Cardiac septum (tissue), 1 donor: ENCODE measurements at places on chromosomes 4 and X. TPM values are rescaled to one million over a fixed set of nuclear protein-coding genes. Genes with fewer than 3 reads are reported as not detected.

ARHGAP6 gene
- 4.8 TPM for total RNA-seq

ABRAXAS1 gene
- total RNA-seq: 6.4 TPM

POU4F2 gene
- not detected for total RNA-seq

ZFP42 gene
- total RNA-seq: not detected

PHOX2B gene
- not detected for total RNA-seq

AFP gene
- total RNA-seq: not detected

NPY2R gene
- total RNA-seq: not detected

PCDH19 gene
- total RNA-seq: 0.54 TPM

GLOD5 gene
- not detected for total RNA-seq

HTRA3 gene
- 50.8 TPM for total RNA-seq

WNK3 gene
- total RNA-seq: 0.65 TPM

TMPRSS11B gene
- not detected for total RNA-seq

CT47A7 gene
- not detected for total RNA-seq

MAGEB10 gene
- not detected for total RNA-seq

ATP10D gene
- total RNA-seq: 11.6 TPM

ODAM gene
- not detected for total RNA-seq

CYBB gene
- 9.8 TPM for total RNA-seq

SMS gene
- total RNA-seq: 74.9 TPM

MAGEB2 gene
- not detected for total RNA-seq

TMEM150C gene
- 7.4 TPM for total RNA-seq

USP27X gene
- 2.3 TPM for total RNA-seq
